Activated CD8-positive, alpha-beta memory T cell treated with anti-CD3 and anti-CD28 coated beads, Interleukin-2, amount 50 U/mL, for 48 hours (primary cell): ENCODE measurements at places on chromosomes 7 and 10.
A peak's percentile ranks its signal among the peaks of the same experiment; 100 is the strongest.

- no peak for DNase-seq
Measured at GRCh38 chr10:12481924-12482323, 132.6 kb downstream of the CAMK1D start.

- peak; percentile 65 for DNase-seq
Measured at GRCh38 chr10:132232023-132232951, 45.5 kb downstream of the DPYSL4 start.

- no peak for DNase-seq
Measured at GRCh38 chr10:98488669-98489430, 42.1 kb upstream of the HPS1 start.

DNA sequence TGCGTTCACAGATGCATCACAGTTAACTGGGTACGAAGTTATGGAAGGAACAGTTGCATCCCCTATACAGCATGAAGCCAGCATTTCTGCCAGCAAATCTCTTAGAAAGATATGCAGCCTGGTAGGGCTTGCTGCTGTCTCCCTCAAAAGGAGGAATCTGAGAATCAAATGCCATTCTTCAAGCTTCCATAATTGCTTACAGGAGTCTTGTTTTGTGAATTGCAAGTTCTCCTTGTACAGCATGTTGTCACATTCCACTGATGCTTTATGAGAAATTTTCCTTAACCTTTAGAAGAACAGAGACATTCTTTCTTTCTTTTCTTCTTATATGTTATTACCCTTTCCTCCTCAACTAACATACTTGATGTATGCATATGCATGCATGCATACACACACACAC, 134.6 kb downstream of the CHRM2 start:
- DNase-seq: no peak

GRCh38 chr10:90136731-90137316, 435.4 kb downstream of the KIF20B start:
- DNase-seq: peak; percentile 52

- no peak for DNase-seq
Measured at GRCh38 chr10:70779511-70780369, 5.4 kb downstream of the TBATA start.

DNA sequence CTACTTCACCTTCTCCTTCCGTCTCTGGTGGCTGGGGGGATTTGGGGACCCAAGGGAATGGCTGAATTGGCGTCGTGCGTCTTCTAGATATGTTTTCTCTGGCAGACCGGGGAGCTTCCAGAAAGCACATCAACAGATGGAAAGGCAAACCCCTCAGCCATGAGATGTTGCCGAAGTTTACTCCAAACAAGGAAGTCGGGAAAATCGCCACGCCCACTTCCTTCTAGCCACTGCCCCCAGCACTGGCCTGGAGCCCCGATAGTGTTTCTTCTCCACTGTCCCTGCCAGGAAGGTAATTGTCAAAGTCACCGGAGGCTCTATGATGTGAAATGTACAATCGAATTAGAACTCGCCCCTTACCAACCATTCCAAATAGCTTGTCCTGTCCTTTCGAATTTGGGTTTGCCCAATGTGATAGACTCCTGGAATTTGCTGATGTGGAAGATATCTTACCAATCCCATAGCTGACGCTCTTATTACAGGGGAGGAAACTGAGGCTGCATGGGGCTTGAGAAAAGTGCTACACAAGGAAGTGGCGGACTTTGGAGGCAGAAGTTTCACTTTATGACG, 191.0 kb downstream of the LSM5 start:
- no peak for DNase-seq

- DNase-seq: no peak
Measured at GRCh38 chr7:138436388-138436787, 23.7 kb upstream of the TRIM24 start.

- no peak for DNase-seq
Measured at GRCh38 chr10:96666741-96667140, 53.6 kb downstream of the PIK3AP1 start.

DNA sequence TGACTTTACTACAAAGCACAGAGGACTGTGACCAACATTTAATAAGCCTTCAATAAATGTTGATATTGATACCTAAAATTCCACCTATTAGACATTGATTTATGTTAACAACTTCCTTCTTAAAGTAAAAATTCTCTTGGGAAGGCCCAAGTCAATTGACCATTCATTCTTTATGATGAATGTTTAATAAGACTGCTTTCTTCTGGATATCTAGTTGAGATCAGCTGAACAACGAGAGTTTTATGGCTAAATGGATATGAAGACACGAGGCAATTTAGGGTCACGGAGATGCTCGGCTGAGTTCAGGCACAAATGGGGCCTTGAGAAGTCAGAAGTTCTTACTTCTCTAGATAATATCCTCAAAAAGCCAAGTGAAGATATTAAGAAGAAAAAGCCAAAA, 258.8 kb downstream of the FRMD4A start:
- DNase-seq: no peak

DNA sequence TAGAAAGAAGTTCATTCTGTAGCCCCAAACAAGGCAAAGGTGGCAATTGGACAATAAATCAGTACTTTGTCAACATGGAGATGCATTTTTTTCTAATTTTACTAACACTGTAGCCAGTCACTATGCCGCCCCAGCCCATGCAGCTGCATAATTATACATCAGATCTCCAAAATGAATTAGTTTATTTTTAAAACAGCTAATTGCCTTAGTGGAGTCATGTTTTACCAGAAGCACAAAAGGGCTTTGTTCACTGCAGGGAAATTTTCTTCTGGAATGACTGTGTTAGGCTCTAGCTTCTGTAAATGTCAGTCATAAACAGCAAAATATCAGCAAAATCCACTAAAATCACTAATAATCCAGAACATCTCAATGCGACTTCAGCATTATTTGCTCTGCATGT, 20.1 kb upstream of the HDAC9 start:
- DNase-seq: no peak

GRCh38 chr7:154743206-154743605, 259.7 kb downstream of the PAXIP1 start:
- DNase-seq: no peak

DNA sequence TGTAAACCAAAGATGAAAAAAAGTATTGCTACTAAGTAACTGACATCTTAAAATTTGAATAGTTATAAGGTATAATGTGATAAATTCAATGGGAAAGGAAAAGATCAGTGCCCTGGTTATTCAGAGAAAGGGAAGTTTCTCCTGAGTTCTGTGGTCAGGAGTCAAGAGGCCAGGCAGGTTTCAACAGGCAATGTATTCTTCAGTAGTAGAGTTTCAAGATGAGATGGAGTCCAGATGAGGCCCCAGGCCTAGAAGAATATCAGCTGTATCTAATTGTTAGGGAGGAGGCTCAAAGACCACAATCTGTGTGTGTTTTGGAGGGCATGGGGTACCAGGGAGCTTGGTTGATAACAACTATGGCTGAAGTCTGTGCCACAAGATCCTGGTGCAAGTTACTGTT, 101.4 kb upstream of the DLX6 start:
- no peak for DNase-seq

- no peak for DNase-seq
Measured at GRCh38 chr10:123148414-123149161, 652 bp downstream of the HMX2 start.

GRCh38 chr10:5981529-5981928, 4.2 kb upstream of the IL15RA start:
- DNase-seq: no peak

- DNase-seq: no peak
Measured at GRCh38 chr7:2050511-2050866, 182.3 kb downstream of the MAD1L1 start.

- DNase-seq: no peak
Measured at GRCh38 chr7:103686763-103687162, 240.8 kb upstream of the SLC26A5 start.

DNA sequence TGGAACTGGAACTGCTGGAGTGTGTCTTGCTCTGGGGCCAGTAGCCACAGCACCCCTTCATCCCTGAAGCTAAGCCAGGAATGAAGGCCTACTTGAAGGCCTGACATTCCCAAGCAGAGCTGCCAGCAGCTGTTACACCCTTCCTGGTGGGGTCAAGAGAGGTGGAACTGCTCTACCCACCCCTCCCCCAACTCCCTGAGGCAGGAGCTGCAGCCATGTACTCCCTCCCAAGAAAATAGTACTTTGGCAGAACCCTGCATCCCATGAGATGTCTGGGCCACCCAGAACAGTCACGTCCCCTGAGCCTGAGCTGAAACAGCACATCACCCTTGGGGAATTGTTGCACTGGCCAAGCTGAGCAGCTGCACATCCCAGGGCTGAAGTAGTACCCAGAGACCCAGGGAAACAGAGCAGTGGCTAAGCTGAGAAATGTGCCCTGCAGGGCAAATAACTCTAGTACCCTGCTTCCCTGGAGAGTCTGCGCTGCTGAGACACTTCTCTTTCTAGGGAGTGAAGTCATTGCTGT, 63.4 kb upstream of the PLA2G12B start:
- DNase-seq: no peak

- no peak for DNase-seq
Measured at GRCh38 chr7:67773081-67773480, 776.4 kb downstream of the TYW1 start.

DNA sequence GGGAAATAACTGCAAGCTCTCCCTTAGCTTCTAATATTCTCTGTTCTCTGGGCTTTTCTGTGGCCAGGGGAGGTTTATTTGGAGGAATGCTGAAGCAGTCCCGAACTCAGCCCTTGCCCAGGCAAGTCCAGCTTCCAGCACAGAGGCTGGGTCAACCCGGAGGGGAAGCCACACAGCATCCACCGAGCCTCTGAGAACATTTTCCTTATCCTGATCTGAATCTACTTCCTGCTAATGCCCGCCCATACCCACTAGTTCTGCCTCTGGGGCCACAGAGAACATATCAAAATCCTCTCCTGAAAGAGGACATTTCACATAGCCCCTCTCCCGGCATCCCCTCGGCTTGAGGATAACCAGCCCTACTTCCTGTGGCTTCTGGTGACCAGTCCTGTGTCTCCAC, 31.1 kb downstream of the SH3PXD2A start:
- no peak for DNase-seq

DNA sequence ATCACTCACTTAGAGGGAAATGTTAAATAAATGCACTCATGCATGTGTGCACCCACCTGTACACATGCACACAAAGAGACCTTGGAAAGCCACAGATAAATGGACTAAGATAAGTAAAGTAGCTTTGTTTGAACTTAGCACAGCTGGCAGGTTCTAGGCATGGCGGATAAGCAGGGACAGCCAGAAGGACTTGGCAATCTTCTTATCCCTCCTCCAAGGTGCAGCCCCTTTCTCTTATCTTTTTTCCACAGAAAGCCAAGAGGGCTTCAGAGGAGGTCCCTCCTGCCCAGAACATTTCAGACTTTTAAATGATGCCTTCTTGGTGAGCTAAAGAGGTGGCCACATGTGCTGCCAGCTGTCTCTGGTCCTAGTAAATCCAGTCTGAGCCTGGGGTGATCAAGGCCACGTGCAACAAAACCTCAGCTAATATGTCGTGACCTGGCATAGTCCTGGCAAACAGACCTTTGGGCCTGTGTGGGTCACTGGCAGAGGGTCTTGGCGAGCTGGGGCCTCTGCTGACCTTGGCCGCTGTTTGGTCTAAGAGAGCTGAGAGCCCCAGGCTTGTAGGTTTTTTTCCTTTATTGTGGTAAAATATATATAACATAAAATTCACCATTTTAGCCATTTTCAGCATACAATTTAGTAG, 43.2 kb upstream of the SLC35B4 start:
- DNase-seq: no peak

- no peak for DNase-seq
Measured at GRCh38 chr10:124033887-124034218, 59.5 kb downstream of the CHST15 start.

DNA sequence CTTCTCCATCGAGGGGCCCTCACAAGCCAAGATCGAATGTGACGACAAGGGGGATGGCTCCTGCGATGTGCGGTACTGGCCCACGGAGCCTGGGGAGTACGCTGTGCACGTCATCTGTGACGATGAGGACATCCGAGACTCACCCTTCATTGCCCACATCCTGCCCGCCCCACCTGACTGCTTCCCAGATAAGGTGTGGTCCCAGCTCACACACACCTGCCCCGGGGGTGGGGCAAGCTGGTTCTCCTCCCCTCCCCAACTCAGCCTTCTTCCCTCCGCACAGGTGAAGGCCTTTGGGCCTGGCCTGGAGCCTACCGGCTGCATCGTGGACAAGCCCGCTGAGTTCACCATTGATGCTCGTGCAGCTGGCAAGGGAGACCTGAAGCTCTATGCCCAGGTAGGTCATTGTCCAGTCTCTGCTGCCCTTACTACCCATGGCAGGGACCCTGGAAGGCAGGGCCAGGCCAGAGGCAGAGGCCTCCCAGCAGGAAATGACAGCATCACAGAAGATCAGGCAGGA, 11.0 kb downstream of the FLNC start:
- no peak for DNase-seq

DNA sequence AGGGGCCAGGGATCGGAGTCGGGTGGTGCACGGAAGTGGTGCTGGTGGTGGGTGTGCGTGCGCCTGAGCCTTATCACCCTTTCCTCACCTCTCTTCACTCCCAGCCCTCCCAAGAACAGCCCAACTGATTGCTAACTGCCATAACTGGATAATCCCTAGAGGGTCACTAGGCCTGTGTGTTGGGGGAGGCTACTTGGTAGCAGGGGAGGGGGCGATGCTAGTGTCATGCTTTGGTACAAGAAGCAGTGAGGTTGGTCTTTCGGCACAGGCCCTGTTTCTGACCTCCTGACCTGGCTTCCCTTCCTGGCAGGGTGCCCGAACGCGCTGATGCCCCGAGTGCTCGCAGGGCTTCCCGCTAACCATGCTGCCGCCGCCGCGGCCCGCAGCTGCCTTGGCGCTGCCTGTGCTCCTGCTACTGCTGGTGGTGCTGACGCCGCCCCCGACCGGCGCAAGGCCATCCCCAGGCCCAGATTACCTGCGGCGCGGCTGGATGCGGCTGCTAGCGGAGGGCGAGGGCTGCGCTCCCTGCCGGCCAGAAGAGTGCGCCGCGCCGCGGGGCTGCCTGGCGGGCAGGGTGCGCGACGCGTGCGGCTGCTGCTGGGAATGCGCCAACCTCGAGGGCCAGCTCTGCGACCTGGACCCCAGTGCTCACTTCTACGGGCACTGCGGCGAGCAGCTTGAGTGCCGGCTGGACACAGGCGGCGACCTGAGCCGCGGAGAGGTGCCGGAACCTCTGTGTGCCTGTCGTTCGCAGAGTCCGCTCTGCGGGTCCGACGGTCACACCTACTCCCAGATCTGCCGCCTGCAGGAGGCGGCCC, 652 bp downstream of the KAZALD1 start:
- DNase-seq: peak; percentile 82

GRCh38 chr7:55271069-55271626, 94.0 kb upstream of the LANCL2 start:
- DNase-seq: no peak

GRCh38 chr10:115903845-115904244, 369.2 kb downstream of the GFRA1 start:
- no peak for DNase-seq

DNA sequence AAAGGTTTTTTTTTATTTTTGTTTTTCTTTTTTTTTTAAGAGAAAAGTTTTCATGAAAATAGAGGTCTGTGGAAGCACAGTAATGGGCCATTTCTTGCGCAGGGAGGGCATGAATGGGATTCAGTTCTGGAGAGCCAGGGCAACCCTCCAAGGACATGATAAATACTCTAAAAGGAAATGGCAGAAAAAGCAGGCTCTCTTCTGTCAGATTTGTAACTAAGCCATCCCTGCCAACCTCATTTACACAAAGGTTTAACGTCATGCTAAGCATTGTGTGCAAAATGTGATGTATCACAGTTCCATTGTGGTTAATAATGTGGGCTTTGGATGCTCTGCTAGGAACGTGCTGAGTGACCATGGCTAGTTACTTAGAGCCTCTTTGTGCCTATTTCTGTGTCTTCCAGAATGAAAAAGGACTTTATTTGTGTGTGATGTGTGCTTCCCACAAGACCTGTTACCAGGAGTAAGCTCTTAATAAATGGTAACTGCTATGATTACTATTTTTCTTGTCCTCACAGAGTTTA, 1095.9 kb upstream of the SORCS1 start:
- no peak for DNase-seq
